ENCODE measurements at places on chromosomes 13 and 19. TPM values are rescaled to one million over a fixed set of nuclear protein-coding genes. Genes with fewer than 3 reads are reported as not detected.
A peak's percentile ranks its signal among the peaks of the same experiment; 100 is the strongest.

DNA sequence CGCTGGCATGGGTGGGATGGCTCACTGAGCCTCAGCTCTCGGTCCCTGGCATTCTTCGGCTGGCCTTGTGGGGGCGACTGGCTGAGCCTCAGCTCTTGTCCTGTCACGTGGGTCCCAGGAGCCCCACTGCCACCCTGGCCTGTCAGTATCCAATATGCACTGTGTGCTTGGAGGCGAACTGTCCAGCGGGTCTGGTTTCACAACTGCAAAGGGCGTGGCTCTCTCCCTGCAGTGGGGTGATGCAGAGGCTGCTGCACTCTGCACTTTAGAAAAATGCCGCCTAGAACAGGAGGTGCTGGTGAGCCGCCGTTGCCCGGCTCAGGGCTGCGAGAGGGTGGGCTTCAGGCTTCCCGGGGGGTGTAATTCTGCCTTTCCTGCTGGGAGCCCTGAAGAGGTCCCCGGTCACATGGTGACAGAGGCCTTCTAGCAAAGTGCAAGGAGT is 17.0 kb upstream of the TMEM255B start:
- no peak for DNase-seq

DNA sequence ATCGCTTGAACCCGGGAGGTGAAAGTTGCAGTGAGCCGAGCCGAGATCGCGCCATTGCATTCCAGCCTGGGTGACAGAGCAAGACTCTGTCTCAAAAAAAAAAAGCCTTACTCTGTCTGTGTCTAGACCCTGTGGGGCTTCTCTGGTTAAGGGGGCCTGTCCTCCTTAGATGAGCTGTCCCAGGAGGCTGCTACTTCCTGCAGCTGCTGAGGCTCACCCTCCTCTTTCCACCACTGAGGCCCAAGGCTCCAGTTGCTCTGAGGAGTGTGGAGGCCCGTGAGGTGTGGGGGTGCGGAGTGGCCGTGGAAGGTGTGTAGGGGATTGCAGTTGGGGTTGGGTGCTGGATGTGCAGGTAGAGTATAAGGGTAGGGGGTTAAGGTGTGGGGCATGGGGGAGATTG is 22.1 kb upstream of the RASA3 start:
- no peak for DNase-seq

DNA sequence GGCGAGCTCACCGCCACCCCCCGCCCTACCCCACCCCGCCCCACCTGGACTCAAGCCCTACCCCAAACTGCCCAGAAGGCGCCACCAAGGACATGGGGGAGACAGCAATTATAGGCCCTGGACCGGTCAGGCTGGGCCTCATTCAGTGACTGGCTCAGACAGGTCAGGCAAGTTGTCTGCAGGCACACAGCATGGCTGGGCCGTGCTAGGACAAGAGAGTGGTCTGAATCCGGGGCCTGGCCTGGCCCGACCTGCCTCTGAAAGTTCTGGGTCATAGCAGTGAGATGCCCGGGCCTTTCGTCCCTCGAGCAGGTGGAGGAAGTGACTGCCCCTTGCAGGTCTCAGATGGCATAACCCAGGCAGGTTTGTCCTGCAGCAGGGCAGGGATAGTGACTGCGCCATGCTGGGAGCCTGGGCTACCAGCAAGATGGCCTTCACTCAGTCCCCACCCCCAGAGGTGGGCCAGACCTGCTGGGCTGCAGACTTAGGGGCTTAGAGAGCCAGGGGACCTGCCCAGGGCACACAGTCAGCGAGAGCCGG is 21.0 kb downstream of the COMP start:
- no peak for DNase-seq

DNA sequence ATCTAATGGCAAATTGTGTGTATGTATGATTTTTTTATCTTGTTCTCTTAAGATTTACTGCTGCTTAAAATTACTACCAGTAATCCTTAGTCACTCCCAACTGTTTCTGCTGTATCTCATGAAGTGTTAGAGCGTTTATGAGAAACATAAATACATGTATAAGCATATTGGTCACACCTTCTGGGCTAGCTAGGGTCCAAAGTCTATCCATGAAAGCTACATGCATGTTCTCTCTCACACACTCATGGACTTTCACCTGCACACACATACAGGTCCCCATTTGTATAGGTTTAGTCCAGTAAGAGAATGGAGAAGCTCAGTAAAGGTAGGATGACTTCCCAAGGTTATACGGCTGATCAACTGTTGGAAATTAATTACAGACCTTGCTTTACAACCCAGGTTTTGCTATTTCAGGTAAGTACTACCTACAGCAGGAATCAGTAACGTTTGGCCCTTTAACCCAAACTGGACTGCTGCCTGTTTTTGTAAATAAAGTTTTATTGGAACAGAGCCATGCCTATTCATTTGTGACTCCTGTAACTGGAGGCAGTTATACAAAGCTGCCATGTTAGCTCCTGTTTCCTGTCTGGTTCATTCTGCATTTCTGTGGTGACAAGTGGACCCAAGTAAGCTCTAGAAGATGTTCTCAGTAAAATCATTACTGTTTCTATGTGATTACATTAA is 15.3 kb downstream of the METTL21C start:
- DNase-seq, result no peak

GRCh38 chr13:27283906-27284493 is 13.4 kb downstream of the RASL11A start:
- DNase-seq, result no peak

DNA sequence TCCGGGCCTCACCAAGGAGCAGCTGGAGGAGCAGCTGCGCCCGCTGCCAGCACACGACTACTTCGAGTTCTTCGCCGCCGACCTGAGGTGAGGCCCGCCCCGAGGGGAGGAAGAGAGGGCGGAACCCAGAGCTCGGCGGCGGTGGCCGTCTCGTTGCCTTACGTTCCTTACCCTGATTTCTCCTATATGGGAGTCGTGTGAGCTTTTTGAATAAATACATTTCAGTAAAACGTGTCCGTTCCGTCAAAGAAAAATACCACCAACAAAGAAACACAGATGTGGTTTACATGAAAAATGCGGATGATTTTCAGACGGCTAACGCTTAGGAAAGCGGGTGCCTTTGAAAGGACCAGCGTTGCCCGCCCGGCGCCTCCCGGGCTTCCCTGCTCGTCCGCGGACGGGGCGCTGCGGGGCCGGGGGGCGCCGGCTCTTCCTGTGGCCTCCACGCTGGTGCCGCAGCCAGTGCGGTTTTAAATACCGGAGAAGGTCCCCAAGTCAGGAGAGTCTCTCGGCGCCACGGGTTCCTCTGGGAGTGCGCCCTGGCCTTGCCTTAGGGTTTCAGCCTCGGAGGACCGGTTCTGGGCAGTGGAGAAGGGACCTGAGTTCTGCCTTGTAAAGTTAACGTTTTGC is 755 bp downstream of the UPF3A start:
- DNase-seq, result peak; percentile 32

GRCh38 chr13:43558326-43558725 is 228.4 kb downstream of the ENOX1 start:
- no peak for DNase-seq

DNA sequence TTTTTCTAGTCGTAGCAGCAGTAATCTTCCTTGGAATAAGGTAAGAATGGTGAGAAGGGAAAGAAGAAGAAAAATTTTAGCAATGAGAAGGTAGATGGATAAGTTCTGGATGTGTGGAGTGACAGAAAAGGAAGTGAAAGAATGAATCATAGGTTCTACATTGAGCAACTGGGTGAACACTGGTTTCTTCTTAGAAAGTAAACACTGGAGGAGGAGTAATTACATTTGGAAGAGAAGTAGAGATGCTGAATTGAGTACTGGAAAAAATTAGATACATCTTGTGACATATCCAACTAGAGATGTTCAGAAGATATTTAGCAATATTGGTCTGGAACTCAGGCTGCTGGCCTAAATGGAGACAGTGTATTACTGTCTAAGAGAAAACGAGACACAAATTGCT is 148.5 kb downstream of the GPC5 start:
- no peak for DNase-seq

DNA sequence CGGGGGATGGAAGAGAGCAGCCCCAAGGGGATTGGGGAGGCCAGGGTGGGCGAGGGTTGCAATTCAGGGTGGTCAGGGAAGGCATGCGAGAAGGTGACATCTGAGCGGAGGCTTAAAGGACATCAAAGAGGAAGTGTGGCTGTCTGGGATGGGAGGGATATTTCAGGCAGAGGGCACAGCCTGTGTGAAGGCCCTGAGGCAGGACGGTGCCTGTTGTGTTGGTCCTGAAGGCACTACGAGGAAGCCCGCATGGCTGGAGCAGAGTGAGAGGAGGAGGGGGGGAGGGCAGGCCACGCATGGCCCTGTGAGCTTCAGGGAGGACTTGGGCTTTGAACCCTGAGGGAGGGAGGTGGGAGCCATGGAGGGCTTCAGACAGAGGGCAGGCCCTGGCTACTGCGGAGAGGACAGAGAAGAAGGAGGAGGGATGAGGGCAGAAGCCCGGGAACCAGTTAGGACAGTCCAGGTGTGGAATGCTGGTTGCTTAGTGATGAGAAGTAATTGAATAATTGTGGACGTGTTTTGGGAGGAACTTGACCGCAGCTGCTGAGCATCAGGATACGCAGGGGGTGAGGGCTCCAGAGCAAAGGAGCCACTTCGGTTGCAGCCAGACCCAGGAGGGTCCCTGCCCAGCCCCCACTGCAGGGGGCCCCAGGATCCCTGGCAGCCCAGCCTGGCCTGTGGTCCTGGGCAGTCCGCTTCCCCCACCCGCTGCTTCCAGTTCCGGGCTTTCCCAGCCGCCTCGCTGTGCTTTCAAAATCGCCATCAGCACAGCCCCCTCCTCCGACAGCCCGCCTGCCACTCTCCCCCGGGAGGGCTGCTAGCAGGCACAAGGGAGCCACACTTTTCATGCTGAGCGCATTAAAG is 6.2 kb downstream of the TLE6 start:
- no peak for DNase-seq

ZNF554 gene
- total RNA-seq, result 3.2 TPM

DNA sequence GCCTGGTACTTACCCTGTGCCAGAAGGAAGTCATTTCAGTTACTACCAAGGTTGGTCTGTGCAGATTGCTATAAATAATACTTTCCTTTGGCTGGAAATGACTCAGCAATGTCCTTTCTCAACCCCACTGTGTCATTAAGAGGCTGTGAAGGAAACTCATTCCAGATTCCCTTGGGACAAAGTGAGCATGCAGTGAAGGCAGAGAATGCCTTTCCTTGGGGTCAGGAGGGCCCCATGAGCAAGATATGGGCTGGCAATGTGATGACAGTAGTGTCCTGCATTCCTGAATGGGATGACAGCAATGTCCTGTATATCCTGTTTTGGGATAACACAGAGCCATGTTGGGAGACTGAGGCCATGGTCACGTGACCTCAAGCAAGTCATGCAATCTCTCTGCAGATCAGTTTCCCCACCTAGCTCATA is 213.1 kb upstream of the TMTC4 start:
- peak; percentile 64 for DNase-seq

- no peak for DNase-seq
Measured at GRCh38 chr13:91647361-91647990, 249.1 kb downstream of the GPC5 start.

DNA sequence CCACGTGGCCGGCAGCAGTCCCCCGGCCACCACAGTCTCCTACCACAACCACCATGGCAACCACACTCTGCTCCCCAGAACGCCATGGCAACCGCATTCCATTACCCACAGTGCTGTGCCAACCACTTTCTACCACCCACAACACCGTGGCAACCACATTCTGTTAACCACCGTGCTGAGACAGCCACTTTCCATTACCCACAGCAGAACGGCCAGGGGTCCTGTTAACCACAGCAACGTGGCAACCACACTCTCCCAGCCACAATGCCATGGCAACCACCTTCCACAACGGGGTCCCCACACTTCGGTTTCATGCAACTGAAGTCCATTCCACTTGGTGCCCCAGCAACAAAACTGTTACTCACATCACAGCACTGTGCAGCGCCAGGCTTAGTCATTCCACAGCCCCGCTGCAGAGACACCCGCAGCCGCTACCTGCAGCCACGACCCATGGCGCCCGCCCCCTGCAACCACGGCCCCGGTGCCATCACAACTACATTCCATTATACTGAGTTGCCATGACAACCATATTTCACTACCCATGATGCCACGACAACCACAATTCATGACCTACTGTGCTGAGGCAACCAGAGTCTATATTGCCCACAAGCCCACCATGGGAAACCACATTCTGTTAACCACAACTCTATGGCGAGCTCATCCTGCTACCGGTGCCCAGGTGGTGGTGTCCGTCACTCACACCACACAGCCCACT is 10.0 kb downstream of the DPF1 start:
- no peak for DNase-seq

ERVK3-1 gene
- 19.3 TPM for total RNA-seq

- no peak for DNase-seq
Measured at GRCh38 chr19:50222691-50223438, 19.4 kb downstream of the MYH14 start.

GRCh38 chr13:110665491-110666254 is 40.2 kb downstream of the CARS2 start:
- no peak for DNase-seq

- no peak for DNase-seq
Measured at GRCh38 chr13:89322466-89322865, 1651.3 kb downstream of the SLITRK5 start.

GRCh38 chr13:30496147-30496546 is 30.4 kb upstream of the HMGB1 start:
- DNase-seq, result no peak

SIGLEC9 gene
- not detected for total RNA-seq

DNA sequence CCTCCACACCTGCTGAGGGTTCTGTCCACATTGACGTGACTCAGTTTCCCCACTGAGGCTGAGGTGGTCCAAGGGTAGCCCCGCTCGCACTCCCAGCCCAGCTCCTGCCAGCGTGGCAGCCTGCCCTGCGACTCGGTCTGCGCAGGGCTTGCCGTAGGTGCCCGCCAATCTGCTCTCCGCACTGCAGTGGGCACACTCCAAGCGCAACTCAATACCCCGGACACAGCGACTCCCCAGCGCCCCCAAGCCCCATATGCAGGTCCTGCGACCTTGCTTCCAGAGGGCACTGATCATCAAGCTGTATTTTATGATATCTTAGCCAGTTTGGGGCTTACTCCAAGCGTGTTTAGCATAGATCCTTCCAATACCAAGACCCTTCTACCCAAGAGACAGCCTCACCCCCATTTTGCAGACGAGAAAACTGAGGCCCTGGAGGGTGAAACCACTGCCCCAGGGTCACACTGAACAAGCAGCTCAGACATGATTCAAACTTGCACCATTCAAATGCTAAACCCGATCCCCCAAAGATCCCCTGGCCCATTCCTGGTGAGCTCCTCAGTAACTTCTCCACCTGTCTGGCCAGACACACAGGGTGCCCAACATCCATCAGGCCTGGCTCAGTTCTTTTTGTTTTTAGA is 13.5 kb downstream of the PTPRS start:
- no peak for DNase-seq

DNA sequence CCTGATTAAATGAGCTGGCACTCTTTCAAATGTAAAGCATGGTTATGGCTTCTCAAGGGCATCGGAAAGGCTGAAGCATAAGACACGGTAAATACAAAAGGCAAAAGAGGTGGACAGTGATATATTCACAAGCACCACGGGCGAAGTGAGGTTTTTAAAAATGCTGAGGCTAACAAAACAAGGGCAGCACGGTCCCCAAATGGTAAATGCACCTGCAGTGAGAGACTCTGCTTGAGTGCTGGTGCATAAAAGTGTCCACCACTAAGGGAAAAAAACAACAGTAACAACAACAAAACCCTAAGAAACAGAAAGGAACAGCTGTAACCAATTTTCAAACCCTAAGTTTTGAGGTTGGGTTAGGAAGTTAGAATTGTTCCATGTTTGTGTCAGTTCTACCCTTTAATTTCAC is 234.9 kb downstream of the PCDH9 start:
- DNase-seq, result no peak

PROZ gene
- total RNA-seq, result not detected

Data from pulmonary artery endothelial cell (primary cell).